KG1 (cell line): ENCODE measurements at places on chromosomes 7 and 10.

DNA sequence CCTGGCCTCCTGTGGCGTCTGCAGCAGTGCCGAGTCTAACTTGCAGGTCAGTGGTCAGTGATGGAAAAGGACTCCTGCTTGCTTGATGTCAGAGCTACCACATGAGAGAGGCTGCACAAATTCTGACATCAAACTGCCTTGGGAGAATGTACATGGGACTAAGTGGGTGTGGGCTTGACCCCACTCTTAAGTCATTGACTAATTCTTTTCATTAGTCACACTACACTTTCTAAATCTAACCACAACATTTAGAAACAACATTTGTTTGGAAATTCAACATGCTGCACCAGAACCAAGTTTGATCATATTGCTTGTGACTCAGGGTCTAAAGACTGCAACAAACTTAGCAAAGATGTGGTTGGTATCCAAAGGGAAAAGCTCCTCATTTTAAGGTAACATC lies 24.4 kb upstream of the CDC14C start:
- DNase-seq, result no peak

GRCh38 chr7:150874401-150875198 lies 22.3 kb downstream of the AOC1 start:
- no peak for DNase-seq

DNA sequence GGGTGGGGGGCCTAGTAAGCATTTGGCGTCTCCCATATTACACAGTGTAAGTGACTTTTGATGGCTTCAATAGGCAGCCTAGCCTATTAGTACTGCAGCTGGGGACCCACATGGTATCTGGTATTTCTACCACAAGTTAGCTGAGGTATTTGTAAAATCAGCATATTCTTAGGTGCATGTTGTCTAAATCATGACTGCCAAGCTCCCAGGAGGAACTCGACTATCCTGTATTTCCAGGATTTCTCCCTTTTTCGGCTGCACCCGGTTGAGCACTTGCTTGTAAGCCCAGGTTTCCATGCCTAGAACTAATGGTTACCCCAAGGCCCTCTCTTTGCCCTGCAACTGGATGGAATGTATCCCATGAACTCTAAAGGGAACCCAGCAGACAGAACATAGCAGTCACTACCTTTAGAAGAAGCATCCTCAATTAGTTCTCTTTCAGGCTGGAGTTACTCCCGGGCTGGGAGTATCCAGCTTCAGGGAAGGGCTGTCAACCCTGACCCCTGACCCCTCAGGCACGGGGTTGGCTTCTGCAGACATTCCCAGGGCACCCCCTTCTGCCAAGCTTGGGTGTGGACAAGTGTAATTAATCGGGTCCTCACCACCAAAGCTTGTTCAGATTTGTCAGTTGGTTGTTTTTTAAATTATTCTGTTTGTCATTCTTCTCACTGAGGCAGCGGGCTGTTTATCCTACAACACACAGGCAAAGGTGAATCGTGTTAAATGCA lies 90.3 kb upstream of the PARD3 start:
- no peak for DNase-seq

DNA sequence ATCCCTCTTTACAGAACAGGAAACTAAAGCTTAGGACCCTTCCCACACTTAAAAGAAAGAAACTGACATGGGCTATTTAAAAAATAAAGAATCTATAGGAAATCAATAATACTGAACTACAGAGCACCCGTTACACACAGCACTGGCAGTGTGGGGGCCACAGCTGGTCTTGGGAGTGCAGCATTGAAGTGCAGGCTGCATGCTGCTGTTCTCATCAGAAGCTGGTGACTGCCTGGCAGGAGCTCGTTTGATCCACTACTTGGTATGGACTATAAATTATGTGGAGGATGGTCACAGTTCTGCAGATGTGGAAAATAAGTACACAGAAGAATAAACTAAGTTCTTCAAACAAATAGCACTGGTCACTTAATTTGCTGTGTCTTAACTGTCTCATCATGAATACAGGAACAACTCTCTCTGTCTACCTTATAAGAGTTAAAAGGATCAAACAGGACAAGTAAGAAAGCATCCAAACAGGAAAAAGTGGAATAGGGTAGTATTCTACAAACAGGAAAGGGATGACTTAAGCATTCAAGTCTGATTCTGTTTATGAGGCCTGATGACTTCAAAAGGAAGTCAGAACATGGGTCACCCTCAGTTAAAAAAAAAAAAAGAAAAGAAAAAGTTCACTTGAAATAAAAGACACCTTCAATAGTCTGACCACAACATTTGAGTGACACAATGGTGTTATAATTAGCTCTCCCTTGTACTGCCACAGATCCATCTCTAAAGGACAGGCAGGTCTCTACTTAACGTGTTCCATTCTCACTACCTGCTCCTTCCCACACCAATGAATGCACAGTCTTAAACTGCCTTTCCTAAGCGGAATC lies 21.0 kb downstream of the DOCK4 start:
- no peak for DNase-seq

DNA sequence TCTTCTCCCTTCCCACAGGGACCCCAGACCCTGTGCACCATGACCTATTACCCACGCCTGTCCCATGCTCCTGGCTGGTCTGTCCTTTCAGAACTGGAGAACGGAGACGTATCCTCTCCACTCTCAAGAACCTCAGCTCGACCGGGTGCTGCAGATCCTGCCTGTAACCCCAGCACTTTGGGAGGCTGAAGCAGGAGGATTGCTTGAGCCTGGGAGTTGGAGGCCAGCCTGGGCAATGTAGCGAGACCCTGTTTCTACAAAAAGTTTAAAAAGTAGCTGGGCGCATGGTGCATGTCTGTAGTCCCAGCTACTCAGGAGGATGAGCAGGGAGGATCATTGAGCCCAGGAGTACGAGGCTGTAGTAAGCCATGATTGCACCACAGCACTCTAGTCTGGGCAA lies 37.2 kb upstream of the MYL10 start:
- DNase-seq, result no peak

DNA sequence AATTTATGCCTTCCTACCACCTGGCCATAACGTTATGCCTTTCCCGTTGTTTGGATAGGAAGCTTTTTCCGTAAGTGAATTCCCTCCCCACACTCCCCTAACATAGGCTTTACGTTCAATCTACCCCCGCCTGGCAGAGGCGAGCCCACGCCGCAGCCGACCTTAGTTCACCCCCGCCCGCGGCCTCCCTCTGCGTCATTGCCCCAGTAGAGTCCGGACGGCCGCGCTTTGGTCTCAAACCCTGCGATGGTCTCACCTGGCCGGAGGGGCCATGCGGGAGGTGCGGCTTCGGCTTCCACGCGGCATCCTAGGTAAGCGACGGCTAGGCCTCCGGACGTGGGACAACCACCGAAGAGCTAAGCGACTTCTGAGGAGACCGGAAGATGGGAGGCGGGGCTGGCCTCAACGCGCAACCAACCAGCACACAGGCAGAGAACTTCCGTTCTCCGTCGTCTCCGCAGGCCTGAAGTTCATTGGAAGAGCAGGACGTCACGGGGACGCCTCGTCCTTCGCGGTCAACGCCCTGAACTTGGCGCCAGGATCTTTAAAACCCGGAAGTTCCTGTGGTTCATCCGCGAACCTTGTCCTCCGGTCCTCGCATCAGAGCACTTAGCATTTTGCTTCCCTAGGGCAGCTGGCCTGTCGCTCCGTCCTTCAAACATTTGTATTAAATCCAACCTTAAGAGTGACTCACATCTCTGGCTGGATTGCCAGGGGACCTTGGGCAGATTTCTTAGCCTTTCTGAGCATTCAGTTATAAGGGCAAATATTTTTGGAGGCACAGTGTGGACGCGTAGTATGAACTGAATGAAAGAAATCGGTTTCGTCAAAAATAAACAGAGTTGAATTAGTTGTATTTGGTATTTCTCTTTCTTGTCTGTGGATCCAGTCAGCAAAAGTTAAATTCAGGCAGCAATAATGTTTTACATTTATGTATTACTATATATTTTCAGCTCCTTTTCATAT lies at the start of gene CHCHD2:
CHCHD2 (minus strand) TSS at position 369 of the 966 bp plus-strand sequence; CDS start at position 306, 63 bp downstream.
- peak; percentile 92 for DNase-seq

- no peak for DNase-seq
These were observed 15.9 kb downstream of the VPS41 start for GRCh38 chr7:38893061-38893460.

- peak; percentile 39 for DNase-seq
These were observed 96.2 kb downstream of the C10orf105 start for GRCh38 chr10:71623098-71623985.

GRCh38 chr7:155181768-155182167 lies 111.6 kb downstream of the HTR5A start:
- DNase-seq, result no peak

DNA sequence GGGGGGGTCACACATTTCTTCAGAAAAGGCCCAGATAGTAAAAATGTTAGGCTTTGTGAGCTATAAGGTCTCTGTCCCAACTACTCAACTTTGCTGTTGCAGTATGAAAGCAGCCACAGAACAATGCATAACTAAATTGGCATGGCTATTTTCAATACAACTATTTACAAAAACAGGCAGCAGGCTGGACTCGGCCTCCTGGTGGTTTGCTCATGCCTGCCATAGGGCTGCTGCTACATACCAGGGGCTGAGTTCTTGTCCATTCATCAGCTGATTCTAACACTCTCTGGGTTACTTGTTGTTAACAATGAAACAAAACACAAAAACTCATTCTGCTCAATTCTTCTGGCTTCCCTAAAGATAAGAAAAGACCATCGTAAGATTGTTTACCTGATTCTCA lies 109.4 kb upstream of the ADAM12 start:
- DNase-seq, result no peak

DNA sequence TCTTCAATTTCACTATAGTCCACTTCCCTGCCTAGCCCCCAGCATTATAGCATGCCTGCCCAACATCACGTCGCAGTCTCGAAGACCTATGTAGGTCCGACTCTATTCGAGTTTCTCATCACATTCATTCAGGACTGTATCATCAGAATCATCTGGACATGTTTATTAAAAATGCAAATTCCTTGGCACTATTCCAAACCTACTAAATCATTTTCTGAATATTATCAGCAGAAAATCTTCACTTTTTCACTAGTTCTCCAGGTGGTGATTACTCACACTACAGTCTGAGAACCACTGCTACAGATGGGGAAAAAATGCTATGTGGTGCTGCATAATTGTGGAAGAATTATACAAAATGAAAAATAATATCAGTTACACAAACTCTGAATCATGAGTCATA lies 29.3 kb upstream of the ETV1 start:
- DNase-seq, result no peak

DNA sequence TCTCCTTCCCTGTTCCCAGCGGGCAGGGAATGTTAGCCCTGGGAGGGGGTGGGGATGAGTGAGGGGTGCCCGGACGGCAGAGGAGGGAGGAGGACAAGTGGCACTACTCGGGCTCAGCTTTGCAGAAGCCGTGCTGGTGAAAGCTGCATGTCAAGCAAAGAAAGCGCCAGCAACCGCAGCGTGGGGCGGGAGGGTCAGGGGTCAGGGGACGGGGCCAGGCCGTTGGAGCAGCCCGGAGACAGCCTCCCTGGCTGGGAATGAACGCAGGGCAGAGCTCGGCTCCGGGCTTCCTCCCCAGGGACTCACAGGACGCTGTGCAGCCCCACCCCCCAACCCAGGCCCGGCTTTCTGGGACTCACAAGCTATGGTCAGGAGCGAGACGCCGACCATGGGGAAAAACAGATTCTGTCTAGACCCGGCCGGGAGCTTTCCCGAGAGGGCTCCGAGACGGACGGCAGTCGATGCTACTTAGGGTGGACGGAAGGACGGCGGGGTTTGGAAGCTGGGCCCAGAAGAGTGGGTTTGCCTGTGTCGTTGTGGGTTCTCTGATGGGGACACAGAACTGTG lies 113.4 kb downstream of the VIPR2 start:
- DNase-seq, result no peak

- DNase-seq, result no peak
These were observed 60.5 kb downstream of the YKT6 start for GRCh38 chr7:44261240-44261639.

DNA sequence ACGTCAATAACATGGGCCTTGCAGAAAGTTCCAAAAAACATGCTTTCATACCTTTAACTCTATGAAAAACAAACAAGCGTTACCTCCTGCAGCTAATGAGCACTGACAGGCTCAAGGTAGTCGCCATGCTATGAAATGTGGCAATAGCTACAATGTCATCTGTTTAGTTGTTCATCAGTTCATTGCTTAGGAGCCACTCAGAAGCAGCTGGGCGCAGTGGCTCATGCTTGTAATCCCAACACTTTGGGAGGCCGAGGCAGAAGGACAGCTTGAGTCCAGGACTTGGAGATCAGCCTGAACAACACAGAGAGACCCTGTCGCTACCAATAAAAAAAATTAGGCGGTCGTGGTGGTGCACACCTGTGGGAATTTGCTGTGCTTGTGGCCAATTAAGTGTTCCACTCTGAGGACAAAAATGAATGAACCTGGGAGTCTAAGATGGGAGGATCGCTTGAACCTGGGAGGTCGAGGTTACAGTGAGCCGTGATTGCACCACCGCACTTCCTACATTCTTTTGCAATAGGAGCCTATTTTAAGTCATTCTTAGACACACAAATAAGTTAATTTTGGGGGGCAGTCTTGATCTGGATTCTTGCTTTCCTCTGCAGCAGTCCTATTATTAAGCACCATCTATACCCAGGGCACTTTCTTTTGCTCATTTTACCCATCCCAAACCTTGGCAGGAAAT lies 276.2 kb upstream of the KLF14 start:
- DNase-seq, result no peak

DNA sequence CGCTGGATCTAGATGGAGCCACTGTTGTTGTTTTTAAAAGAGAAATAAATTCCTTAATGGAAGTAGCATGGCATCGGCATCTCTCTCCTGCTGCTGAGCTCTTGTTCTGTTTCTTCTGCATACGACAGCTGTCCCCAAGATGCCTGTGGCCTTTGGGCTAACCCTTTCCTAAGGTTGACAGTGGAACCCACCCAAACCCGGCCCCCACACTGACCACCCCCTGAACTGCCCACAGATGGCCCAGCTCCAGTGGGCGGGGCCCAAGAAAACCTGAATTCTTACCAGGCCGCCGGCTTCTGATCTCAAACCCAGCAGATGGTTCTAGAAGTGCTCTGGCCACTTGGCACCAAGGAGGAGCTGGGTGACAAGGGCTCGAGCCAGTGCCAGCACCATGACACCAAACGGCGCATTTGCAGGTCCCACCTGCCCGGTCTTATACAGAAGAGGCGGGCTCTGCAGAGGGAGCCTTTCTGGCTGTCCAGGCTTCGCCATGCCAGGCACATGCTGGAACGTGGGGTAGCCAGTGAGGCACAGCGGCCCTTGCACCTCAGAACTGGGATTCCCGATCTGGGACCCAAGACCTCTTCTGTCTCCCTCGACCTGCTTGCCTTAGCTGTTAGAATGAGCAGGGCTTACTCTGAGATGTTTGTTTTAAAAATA lies 82.7 kb downstream of the RGS10 start:
- DNase-seq, result no peak

GRCh38 chr7:30330134-30331111 lies 46.0 kb downstream of the ZNRF2 start:
- DNase-seq, result no peak

DNA sequence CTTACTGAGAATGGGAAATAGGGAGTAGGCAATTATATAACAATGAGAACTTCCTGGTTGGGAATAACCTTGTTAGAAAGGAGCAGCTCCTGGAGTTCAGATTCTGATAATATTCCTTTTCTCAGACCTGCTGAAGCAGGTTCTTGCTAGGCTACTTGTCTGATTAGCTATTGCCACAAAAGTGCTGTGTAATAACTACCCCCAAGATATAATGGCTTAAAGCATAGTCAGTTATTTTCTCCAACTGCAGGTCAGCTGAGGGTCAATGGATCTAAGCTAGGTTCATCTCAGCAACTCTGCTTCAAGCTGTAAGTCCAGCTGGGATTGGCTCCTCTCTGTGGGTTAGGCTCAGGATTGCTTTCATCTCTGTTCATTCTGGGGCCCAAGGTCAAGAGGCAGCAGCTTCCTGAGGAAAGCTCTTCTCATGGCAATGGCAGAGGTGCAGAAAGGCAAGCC lies 9.4 kb upstream of the CNOT4 start:
- no peak for DNase-seq
